ENCODE measurements at places on chromosomes 5 and 9.

GRCh38 chr9:128912270-128912853 lies 8.4 kb upstream of the PHYHD1 start:
- no peak for DNase-seq

- no peak for DNase-seq
Measured at GRCh38 chr9:113352411-113352810, 3.1 kb downstream of the BSPRY start.

DNA sequence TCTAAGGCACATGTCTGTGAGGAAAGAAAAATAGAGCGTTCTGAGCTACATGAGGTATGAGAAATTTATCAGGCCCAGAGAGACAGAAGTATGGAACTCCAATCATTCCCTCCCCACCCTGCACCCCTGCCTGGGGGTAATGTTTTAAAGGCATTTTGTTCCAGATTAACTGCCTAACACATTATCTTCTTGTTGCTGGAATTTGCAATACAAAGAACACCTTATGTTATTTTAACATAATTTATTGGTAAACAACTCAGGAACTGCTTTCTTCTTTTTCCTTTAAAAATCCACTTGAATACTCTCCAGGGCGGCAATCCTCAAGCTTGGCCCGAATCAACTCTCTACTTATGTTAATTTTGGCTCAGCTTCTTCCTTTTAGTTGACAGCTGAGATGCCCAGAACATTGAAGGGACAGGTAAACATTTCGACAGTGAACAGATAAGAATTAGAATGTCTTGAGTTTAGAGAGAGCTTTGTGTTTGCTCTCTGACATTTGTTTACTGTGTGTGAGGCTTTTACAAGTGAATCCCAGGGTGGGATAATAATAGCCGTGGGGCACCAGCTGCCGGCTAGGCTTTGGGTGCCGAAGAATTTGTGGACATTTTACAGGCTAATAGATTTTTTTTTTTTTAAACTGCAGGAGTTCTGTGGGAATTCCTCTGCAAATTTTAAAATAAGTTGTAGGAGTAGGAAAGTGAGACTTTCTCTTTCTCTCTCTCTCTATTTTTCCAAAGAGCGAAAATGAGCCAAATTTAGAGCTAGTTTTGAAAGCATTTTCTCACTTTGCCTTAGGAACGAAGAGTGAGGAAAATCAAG lies 96.4 kb upstream of the TAF11L2 start:
- DNase-seq: no peak

- DNase-seq: no peak
Measured at GRCh38 chr9:80146466-80146865, 574.7 kb downstream of the TLE4 start.

DNA sequence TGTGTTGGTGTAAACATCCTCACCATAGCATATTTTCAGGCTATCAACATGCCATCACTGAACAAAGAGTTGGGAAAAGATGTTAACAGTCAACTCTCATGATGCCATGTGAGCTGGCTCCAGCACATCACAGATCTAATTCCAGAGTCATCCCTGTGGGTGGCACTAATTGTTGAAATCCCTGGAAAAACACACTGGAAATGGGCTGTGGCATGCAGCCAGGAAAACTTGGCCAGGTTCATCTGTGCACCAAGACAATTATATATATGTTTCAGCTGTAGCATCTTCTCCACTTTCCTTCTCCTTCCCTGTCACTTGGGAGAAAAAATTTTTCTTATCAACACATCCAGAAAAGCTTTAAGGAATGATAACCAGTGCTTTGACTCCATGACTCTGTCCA lies 313.7 kb downstream of the TRIM32 start:
- no peak for DNase-seq

- no peak for DNase-seq
Measured at GRCh38 chr5:181259974-181260719, 796 bp downstream of the TRIM52 start.

DNA sequence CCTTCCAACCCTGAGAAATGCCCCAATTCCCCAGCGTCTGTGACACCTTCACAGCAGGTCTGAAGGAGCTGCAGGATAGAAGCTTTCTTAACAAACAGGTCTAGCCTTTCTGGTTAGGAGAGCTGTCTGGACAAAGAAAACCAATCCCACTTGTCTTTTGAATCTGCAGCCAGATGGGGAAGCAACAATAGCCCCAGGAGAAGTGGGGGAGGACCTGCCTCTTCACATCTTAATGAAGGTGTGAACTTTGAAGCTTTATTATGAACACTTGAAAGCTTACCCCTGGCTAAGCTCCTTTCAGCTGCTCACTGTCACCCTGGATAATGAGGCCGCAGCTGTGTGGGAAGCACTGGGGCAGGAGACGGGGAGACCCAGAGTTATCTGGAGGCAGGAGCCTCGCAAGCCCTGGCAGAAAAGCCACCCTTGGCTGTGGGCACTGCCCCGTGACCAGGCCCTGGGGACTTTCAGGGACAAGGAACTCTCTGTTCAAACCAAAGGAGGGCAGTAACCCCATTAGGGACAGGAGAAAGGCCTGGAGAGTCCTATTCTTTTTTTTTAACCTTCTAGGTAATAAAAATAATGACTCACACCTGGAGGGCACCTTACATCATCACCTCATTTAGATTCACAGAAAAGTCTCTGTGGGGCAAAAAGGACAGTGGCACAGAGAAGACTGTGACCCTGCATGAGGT lies 151.8 kb upstream of the RAD23B start:
- DNase-seq: no peak
